Left forelimb (tissue), 1 donor: ENCODE measurements at places on chromosomes 2 and 18.

DNA sequence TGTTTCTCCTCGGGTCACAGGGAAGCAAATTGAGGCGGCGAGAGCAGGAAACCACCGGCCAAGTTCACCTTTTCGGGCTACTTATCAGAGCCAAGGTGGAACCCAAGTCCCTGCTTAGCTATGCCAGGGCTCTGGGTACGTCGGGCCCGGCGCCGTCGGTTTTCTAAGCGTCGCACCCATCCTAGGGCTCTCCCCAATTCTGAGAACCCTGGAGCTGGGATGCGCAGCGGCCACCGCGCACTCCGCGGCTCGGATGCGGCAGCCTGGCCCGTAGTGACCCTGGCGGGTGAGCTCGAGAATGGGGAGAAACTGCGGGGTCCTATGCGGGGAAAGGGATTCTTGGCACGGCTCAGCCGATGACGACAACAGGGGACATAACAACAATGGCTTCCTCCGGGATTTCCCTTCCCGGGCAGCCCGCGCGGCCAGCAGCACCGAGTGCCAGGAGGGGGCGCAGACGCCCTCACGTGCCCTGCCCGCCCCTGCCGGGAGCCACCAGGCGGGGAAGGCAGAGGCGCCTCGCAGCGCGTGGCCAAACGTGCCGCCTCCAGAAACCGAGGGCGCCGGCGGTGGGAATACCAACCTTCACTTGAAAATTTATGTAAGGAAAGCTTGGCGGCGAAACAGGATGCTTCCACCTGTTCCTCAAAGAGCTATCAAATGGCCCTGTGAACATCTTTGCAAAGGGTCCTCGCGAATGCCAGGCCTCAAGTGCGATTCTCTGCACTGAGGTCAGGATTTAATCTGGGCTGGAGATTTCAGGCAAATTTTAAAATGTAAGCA, 2.1 kb upstream of the SLC30A3 start:
- DNase-seq = no peak

GRCh38 chr18:60502591-60502990, 130.0 kb upstream of the MC4R start:
- DNase-seq = no peak

GRCh38 chr2:69491864-69492263, 54.6 kb upstream of the NFU1 start:
- no peak for DNase-seq

- no peak for DNase-seq
These were observed 9.4 kb upstream of the SLC38A11 start for GRCh38 chr2:164964700-164965099.

GRCh38 chr18:37527395-37527794, 38.2 kb downstream of the CELF4 start:
- no peak for DNase-seq

GRCh38 chr2:159895258-159896065, 97.5 kb upstream of the CD302 start:
- DNase-seq = no peak

- DNase-seq = no peak
These were observed 52.8 kb upstream of the PMAIP1 start for GRCh38 chr18:59846814-59847490.

- DNase-seq = no peak
These were observed 51.2 kb upstream of the HAAO start for GRCh38 chr2:42843611-42844010.

DNA sequence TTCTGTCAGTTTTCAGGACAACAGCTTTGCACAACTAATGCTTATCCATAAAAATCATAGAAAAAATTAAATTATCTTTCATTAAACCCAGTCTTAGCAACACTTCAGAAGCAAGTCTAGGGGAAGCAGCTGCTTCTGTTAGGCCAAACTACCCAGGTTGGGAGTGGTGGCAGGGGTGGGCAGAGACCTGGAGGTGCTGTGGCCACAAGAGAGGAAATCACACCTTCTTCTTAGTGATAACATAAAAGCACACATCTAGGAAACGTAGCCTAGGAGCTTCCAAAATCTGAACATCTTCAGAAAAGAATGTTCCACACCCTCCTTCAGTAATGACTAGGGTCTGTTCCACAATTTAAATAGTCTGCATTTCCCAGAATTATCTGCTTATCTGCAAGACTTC, 32.3 kb upstream of the FRZB start:
- DNase-seq = no peak

GRCh38 chr2:159855143-159855542, 57.1 kb upstream of the CD302 start:
- DNase-seq = no peak

DNA sequence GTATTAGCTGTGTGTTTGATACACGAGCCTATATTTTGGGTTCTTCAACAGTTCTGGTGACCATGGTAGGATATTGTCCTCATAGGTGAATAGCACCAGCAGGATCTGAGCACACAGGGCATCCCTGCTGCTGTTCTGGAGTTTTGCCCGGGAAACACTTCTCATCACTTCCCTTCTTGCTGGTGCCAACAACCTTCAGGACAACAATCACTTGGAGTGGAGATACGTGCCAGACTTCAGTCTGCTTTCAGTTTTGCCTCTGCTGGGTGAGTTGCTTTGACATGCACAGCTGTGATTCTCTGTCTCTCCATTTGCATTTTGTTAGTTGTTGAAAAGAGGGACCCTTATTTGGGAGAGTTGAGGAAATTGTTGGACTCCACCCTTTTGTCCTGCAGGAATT, 1347.2 kb upstream of the DDX18 start:
- DNase-seq = no peak

DNA sequence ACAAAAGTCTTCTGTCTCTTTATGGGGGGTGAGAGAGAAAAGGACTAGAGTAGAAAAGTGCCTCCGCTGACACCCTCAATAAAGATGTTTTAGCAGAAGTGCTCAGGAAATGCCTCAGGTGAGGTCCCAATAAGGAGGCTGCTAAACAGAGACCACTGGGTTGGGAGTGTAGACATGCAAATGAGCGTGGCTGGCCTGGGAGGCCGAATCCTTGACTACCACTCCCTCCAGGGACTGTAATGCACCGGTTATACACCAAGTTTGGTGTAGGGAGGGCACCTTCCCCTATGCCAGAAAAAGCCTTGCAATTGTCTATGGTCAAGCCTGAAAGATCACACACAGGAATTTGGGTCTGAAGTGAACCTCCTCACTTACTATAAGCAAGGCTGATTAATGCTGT, 1.8 kb downstream of the TMX3 start:
- no peak for DNase-seq

DNA sequence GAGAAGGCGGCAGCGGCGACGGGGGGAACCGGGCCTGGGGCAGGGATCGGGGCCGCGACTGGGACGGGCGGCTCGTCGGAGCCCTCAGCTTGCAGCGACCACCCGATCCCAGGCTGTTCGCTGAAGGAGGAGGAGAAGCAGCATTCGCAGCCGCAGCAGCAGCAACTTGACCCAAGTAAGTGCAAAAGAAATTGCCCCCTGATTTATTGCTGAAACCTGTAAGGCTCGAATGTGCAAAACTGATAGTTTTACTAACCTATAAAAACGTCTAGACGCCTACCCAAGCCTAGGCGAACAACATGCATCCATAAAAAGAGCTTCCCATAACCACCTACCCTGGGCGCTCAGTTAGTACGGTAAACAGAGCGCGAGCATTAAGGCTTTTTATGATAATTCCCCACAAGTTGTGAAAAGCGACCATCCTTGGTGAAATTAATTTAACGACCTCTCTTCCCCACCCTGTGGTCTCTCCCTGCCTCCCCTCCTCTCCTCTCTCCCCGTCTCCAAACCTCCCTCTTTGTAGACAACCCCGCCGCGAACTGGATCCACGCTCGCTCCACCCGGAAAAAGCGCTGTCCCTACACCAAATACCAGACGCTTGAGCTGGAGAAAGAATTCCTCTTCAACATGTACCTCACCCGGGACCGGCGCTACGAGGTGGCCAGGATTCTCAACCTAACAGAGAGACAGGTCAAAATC, 1.0 kb downstream of the HOXD9 start:
- DNase-seq = no peak

DNA sequence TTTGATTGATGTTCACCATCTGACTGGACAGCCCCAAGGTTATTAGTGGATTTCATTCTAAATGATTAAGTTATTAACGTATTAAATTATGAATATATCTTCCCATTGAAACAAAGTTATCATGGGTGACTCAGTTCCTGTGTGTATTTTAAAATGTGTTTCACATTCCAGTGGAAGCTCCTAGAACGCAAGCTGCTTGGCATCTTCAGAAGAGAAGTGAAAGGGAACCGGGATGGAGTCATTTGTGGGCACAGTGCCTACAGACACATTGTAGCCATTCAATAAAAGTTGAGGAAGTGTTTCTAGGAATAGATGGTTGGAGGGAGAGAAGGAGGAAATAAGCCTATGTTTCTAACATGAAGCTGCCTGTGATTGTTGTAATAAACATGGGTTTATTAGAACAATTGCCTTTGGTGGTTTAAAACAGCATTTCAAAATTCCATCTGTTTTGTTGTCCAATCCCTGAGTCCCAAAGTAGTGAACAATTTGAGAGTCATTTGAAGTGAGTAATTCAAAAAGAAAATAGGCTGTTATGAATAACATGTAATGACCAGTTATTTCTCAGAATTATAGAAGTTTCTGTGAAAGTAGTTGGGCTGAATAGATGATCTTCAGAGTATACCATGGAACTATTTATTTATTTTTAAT, 143.5 kb downstream of the PKP4 start:
- DNase-seq = no peak

DNA sequence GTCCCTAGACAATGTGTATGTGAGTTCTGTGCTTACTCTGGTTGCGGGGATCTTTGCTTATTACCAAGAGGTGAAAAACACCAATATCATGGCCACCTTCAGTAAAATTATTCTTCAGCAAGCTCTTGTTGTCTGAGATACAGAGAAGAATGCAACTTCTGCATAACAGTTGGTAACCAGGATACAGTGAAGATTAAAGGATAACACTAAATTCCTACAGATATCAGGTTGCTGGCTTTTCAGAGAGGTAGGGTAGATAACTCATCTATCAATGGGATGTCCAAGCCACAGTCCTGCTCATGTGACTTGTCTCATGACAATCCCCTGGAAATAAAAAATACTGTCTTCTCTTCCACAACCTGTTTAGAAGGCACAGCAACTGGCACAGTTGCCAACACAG, 308.5 kb downstream of the TNS1 start:
- DNase-seq = no peak

GRCh38 chr2:240813231-240813921, 6.6 kb downstream of the KIF1A start:
- no peak for DNase-seq

DNA sequence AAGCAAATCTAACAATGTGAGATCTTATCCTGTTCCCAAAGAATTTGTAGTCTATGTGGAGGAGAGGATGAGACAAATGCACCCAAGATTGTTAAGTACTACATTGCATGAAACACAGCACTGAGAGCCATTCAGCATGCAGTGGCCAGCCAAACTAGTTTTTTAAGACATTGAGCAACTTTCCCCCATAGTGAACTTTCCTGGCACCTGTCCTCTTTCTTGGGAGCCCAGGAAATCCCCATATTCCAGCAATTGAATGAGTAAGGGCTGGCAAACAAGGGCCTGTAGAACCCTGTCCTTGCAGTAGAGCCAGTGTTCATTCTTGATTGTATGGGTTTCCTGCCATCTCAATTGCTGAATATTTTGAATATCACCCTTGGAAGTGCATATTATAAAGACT, 58.8 kb upstream of the FIGN start:
- DNase-seq = no peak

DNA sequence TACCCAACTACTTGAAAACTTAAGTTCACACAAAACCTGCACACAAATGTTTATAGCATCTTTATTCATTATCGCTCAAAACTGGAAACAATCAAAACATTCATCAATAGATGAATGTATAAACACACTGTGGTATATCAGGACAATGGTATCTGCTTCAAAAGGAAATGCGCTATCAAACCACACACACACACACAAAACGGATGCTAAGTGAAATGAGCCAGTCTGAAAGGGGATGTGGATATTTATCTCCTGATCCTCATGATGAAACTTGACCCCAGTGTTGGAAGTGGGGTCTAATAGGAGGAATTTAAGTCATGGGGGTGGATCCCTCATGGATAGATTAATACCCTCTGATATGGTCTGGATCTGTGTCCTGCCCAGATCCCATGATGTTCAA, 22.0 kb downstream of the PDCL3 start:
- DNase-seq = no peak
